ENCODE measurements at places on chromosomes 7 and 10.

- no peak for DNase-seq
These were observed 290.8 kb upstream of the PCDH15 start for GRCh38 chr10:55091691-55092328.

GRCh38 chr7:106779877-106780276, 85.2 kb upstream of the PIK3CG start:
- no peak for DNase-seq

GRCh38 chr10:11636697-11637303, 25.4 kb upstream of the USP6NL start:
- DNase-seq = no peak

- no peak for DNase-seq
These were observed 44.1 kb upstream of the ATP6V0A4 start for GRCh38 chr7:138842111-138842510.

DNA sequence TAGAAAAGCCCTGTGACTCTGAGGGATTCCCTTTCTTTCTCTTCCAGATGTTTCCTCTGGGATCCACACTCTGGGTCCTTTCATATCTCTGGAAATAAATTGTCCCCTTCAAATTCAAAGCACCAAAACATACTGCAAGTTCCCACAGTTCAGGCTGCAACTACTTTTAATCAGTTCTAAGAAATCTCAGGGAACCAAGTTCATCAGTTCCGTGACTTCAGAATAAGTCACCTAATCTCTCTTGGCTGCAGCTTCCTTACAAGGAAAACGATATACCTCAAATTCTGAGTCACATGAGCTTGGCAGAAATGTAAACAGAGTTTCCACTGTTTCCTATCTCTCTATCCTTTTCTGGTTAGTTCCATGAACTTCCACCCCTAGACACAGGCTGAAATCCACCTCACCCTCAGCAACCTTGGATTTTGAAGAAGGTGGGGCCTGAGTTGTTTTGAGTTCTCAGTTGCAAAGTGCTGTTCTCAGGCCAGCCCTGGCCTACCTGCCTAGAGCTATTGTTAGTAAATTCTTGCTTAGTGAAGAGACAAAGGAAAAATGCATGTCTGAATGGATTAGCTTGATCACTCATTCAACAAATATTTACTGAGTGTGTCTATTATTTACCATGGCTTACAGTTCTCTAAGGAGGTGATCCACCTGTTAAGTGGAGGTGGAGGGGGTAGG, 59.3 kb upstream of the IL6 start:
- no peak for DNase-seq

- DNase-seq = no peak
These were observed 22.0 kb downstream of the MBL2 start for GRCh38 chr10:52750629-52751028.

DNA sequence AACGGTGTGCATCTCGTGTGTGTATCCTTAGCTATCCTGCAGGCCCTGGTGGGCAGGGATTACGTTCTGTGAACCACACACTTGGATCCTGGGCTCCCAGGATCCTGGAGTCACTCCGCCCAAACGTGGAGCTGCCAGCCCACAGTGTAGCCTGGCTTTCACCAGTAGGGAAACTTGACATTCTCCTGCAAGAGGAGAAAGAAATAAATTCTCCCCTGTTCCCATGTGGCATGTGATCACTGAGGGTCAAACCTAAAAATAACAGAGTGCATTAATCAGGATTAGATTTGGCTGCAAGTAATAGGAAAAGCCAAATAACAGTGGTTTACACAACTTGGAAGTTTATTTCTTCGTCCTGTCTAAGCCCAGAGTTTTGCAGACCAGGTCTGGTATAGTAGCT, 32.3 kb downstream of the PALD1 start:
- DNase-seq = no peak

GRCh38 chr10:49294731-49295130, 4.2 kb upstream of the C10orf71 start:
- DNase-seq = no peak

GRCh38 chr7:8232999-8233847, 28.7 kb downstream of the ICA1 start:
- no peak for DNase-seq

DNA sequence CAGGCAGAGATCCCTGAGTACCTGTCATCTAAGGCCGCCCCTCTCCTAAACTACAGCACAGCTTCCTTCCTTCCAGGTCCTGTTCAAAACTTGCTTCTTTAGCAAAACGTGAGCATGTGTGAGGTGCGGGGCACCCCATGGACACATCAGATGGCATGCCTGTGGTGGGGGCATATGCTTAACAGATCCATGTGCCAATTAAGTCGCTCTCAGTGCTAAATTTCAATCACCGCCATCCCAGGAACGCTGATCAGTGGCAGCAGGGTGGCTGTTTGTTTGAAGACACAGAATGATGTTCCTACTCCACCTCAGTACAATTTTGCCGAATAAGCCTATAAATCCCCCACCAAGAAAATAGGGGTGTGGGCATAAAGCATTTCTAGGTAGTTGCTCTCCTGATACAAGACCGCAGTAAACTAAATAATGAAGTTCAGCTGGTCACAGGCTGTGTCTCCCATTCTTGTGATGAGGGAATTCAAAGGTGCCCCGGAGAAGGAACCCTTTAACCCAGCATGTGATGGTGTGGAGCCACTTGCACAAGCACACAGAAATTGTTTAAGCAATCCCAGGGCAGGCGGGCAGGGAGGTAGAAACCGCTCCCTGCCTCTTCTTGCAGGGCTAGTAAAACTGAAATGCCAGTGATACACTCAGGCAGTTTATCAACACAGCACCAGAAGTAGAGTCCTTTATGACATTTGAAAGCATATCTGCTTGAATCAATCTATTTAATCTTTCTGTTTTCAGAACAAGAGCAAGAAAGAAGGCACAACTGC, 205.7 kb downstream of the SORCS1 start:
- DNase-seq = no peak

DNA sequence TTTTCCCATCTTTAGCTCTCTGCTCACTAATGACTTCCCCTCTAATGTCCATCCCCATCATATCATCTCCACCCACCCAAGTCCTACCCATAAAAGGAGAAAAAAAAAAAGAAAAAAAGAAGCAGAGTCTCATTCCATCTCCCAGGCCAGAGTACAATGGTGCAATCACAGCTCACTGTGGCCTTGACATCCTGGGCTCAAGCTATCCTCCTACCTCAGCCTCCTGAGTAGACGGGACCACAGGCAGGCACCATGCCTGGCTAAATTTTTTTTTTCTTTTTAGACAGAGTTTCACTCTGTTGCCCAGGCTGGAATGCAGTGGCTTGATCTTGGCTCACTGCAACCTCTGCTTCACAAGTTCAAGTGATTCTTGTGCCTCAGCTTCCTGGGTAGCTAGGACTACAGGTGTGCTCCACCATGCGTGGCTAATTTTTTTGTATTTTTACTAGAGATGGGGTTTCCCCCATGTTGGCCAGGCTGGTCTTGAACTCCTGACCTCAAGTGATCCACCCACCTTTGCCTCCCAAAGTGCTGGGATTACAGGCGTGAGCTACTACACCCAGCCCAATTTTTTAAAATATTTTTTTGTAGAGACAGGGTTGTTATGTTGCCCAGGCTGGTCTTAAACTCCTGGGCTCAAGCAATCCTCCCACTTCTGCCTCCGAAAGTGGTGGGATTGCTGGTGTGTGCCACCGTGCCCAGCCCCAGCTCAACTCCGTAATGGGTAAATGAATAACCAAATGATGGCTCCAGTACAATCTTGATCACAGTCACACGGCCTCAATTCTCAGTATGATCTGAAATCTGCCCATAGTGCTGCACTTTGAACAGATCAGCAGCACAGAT, 24.6 kb upstream of the SGMS1 start:
- DNase-seq = no peak

GRCh38 chr7:82382276-82382675, 61.3 kb downstream of the CACNA2D1 start:
- no peak for DNase-seq

GRCh38 chr7:157309988-157310668, 26.7 kb upstream of the DNAJB6 start:
- no peak for DNase-seq

GRCh38 chr10:120950051-120950561, 98.9 kb downstream of the WDR11 start:
- DNase-seq = no peak

DNA sequence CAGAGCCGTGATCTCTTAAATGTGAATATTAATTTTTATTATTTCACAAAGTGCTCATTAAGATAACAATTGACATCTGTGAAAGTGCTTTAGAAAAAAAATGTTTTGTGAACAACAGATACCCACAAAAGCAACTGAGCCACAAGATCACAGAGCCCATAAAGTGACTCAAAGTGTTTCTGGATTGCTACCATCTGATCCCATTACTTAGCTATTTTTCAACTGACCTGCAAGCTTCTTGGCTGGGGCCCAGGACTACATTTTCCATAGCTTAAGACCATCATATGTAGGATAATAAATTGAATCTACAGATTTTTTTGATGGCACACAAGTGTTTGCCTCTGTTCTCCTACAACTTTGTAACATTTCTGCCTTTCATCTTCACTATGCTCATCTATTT, 674.4 kb downstream of the PHTF2 start:
- DNase-seq = no peak

- no peak for DNase-seq
These were observed 341 bp downstream of the GOT1 start for GRCh38 chr10:99430116-99430450.

DNA sequence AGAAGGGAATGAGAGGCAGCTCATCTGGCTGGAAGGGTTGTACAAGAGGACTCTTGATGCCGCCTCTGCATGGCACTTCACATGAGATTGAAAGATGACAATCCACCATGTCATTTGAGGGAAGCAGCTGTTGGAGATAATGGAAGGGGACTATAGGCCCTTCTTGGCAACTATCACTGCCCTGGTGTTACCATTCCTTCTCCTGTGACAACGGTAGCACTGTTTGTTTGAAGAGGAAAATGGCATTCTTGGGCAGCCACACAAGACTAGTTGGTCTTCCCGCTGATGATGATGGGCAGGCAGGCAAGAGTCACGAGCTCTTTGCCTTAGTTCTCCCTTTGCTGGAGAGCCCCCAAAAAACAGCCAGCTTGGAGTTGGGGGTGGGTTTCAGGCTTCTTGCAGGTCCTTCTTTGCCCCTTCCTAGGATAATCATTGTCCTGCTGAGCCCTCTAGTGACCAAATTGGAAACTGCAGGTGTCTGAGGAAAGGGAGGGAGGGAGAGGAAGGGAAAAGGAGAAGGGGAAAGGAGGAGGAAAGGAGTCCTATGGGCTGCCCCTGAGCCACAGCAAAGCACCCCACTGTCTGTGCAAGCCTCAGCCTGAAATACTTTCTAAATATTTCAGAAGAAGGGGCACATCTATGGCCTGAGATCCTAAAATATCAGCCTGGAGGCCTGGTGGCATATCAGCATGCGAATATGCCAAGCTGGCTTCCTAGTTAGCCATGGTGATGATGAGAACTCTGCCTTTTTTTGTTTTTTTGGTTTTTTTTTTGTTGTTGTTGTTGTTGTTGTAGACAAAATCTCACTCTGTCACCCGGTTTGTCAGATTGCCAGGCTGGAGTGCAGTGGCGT, 165.6 kb upstream of the KMT2E start:
- DNase-seq = peak; percentile 58

GRCh38 chr7:137895301-137896221, 48.8 kb upstream of the DGKI start:
- no peak for DNase-seq

DNA sequence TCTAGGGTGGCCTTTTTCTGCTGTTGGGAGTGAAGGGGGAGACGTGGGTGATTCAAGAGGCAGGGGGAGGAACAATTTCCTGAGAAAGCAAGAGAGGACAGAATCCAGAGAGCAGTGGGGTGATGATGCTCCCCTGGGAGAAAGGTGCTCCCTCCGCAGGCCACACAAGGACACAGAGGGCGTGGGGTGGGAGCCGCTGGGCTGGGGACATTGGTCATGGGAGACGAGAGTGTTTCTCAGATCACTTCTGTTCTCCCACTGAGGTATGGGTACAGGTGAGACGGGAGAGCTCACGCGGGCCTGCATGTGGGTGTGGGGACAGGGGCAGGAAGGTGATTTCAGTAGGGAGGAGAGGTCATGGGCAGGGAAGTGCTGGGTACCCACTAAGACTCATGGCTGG, 259.5 kb upstream of the CTBP2 start:
- no peak for DNase-seq

DNA sequence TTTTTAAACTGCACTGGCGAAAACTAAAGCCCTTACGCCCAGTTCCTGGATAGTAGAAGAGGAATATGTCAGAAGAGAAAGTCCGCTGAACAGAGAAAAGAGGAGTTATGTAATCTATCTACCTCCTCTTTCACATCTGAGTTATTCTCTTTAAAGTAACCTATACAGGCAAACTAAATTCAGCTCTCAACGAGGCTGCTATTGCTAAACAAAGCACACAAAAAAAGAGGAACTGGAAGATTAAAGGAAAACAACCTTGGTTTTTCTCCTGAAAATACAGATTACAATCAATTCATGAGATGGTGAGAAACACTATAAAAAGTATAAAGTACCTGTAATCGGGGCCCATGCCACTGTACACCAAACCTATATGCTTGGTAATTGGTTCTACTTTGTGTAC, 5.8 kb downstream of the PSMA2 start:
- DNase-seq = no peak

GRCh38 chr10:805620-806305, 116.3 kb upstream of the DIP2C start:
- DNase-seq = no peak

- DNase-seq = no peak
These were observed 103.9 kb upstream of the DKK1 start for GRCh38 chr10:52210161-52210560.

DNA sequence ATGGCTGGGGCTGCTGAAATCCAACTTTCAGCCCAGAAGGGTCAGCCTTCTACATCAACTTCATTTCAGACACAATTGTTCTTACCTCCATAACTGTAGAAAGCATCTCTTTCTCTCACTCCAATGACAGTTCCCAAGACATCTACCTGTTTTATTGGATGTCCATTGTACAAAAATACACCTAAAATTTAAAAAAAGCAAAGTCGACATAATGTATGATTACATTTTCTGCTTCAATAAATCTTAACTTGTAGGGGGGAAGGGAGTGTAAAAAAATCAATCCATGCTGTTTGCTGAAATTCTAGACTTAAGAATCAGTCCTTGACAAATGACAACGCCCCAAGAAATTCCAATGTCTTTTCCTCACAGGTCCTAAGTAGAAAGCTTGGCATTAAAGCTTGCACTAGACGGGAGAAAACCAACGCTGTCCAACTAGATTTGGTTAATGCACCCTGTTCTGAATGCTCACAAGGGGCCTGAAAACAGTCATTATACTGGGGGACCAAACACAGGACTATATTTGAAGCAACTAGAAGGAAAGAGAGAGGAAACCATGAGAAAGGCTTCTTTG, 7.5 kb downstream of the STN1 start:
- DNase-seq = no peak

GRCh38 chr7:33892945-33893344, 12.4 kb upstream of the BMPER start:
- DNase-seq = no peak

GRCh38 chr10:76576276-76576962, 1061.2 kb downstream of the KCNMA1 start:
- no peak for DNase-seq

All from NCI-H2081 (cell line).